ENCODE measurements at places on chromosomes 6 and 20.

GRCh38 chr6:101195588-101195987, 197.9 kb upstream of the GRIK2 start:
- no peak for DNase-seq

- no peak for DNase-seq
These were observed 91.1 kb downstream of the ZDHHC14 start for GRCh38 chr6:157471895-157472686.

DNA sequence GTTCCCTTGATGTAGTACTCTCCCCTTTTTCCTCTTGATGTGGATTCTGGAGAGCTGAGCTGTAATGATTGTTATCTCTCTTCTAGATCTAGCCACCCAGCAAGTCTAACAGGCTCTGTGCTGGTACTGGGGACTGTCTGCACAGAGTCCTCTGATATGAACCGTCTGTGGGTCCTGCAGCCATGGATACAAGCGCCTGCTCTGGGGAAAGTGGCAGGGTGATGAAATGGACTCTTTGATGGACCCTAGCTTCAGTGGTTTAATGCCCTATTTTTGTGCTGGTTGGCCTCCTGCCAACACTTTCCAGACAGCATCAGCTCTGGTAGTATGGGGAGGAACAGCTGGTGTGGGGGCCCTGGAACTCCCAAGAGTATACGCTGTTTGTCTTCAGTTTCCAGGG, 216.3 kb downstream of the ADGRG6 start:
- no peak for DNase-seq

DNA sequence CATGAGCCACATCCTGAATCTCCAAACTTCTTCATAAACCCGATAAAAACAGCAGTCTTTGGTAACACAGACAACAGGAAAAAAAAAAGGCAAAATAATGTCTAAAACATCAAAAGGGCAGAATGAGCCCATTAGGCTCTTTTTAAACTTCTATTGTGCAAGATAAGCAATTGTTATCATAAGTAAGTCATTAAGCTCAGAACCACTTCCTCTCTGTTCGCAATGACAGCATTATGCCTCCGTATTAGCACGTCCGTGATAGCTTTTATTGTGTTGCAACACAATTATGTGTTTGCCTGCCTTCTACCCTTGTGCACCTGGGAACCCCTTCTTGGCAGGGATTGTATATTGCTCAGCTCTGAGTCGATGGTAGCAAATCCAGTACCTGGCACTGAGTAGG, 147.1 kb downstream of the LRFN2 start:
- DNase-seq, result no peak

GRCh38 chr6:35069262-35069661, 71.9 kb downstream of the TCP11 start:
- no peak for DNase-seq

DNA sequence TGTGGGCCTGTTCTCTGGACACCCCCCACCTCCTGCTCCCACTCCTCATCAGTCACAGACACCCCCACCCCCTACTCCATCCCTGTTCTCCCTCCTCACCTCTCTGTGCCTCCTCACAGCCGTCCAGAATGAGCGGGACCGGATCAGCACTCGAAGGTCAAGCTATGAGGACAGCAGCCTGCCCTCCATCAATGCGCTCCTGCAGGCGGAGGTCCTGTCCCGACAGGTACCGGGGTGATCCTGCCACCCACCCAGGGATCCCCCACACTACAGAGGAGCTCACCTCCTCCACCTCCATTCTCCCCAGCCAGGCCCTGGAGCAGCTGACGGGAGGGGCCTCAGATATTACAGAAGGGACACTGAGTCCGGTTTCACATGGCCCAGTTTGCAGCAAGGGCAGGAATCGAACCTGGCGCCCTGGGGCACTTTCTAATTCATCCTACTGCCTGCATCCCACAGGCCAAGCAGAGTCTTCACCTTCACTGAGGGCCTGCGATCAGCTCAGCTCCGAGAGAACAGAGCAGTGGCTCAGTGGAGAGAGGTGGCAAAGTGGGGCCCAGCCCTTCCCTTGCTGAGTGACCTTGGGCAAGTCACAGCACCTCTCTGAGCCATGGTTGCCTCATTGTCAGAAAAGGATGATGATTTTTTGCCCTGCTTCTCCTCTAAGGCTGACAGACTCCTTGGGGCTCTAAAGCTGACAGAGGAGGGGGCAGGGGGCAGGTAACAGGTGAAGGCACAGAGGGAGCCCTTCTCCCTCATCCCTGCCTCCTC, 58.3 kb downstream of the HNF4A start:
- no peak for DNase-seq

- no peak for DNase-seq
These were observed 170.9 kb downstream of the DTNBP1 start for GRCh38 chr6:15491986-15492269.

DNA sequence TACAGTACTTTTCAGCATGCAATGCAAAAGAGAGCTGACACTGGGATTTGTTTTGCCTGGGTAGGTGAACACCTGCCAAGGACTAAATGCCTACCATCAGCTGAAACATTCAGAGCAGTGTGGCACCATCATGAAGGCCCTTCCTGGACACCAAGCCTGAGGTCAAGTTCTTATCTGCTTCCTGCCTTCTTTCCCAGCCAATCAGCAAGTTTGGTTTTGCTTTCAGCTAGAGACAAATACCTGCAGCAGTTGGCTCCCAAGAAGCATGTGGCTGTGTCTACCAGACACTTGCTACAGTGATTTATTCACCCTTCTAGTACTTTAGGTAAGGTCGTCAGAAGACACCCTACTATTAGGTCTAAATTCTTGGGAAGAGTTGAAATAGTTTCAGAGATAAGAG, 112.8 kb downstream of the TBX18 start:
- no peak for DNase-seq

GRCh38 chr20:39890697-39891096, 798.3 kb downstream of the MAFB start:
- no peak for DNase-seq

- DNase-seq, result no peak
These were observed 39.6 kb downstream of the DUSP22 start for GRCh38 chr6:331622-332521.

GRCh38 chr6:134410541-134410940, 92.6 kb upstream of the SGK1 start:
- DNase-seq, result no peak

DNA sequence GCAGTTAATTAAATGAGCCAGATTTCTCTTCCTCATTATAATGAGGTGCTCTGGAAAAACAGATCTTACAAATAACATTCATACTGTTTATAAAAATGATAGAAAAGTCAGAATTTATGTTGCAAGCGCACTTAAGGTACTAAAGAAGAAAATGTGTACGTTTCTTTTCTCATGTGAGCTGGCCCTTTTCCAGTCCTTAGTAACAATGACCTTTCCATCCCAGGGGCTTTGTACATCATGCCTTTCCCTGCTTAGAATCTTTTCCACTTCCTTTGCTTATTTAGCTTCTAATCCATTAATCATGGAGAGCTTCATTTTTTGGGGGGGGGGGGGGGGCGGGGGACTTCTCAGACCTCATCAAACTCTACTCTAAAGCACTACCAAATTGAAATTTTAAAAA, 4.8 kb downstream of the FBXO5 start:
- no peak for DNase-seq

DNA sequence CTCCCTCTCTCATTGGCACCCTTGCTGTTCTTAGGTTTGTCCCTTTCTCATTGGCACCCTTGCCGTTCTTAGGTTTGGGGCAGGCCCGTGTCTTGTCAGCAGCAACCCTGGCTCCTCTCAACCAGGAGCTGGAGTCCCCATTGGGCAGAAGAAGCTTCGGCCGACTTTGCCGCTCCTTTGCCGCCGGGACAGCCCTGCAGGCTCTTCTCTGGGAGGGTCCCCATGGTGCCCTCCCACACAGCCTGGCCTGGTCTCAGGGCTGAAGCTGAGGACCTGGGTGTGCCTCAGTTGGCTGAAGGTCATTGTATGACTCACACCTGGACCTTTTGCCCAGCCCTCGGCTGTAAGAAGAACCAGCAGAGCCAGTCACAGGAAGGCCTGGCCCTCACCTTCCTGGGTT, 59.6 kb downstream of the PPP1R14C start:
- no peak for DNase-seq

GRCh38 chr20:36926653-36927200, 24.8 kb downstream of the SAMHD1 start:
- DNase-seq, result no peak

DNA sequence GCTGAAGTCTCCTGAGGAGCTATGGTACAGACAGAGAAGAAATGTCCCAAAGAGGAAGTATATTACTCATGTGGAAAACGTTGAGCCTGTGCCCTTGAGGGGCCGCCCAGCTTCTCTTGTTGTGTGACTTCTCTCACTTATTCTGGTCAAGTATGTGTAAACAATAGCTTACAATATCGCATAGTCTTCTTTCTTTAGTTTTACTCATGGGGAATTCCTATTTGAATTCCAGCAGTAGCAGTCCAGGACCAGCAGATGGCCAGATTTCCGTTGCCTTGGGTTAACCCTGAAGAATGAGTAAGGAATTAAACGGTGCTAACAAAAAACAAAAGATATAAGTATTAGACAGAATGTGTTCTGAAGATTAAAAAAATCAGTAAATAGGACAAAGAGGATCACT, 522.0 kb upstream of the GJE1 start:
- no peak for DNase-seq
